ENCODE measurements at places on chromosomes 16 and 17.
A peak's percentile ranks its signal among the peaks of the same experiment; 100 is the strongest.

- no peak for DNase-seq
These were observed 6.7 kb upstream of the CCDC92B start for GRCh38 chr17:2755891-2756724.

DNA sequence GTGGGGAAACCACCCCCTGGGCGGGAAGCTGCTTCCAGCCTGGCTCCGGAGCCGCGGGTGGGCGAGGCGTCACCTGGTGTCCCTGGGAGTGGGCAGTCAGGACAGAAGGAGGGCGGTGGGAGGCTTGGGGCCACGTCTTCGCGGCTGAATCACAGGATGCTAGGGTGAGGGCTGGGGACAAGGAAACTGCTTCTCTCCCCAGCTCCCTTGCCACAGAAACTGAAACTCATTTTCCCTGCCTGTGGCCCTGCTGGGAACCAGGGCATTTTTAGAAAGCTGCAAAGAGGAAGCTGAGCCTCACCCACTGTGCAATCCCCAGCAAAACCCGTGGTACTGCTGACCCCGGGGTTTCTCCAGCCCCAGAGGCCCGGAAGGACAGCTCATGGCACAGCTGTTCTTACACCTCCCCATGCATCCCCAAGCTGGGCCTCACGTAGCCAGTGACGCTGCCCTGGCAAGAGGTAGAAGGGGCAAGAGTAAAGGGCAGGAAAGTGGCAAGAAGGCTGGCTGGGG lies 8.2 kb downstream of the RHBDF2 start:
- DNase-seq, result peak; percentile 85

DNA sequence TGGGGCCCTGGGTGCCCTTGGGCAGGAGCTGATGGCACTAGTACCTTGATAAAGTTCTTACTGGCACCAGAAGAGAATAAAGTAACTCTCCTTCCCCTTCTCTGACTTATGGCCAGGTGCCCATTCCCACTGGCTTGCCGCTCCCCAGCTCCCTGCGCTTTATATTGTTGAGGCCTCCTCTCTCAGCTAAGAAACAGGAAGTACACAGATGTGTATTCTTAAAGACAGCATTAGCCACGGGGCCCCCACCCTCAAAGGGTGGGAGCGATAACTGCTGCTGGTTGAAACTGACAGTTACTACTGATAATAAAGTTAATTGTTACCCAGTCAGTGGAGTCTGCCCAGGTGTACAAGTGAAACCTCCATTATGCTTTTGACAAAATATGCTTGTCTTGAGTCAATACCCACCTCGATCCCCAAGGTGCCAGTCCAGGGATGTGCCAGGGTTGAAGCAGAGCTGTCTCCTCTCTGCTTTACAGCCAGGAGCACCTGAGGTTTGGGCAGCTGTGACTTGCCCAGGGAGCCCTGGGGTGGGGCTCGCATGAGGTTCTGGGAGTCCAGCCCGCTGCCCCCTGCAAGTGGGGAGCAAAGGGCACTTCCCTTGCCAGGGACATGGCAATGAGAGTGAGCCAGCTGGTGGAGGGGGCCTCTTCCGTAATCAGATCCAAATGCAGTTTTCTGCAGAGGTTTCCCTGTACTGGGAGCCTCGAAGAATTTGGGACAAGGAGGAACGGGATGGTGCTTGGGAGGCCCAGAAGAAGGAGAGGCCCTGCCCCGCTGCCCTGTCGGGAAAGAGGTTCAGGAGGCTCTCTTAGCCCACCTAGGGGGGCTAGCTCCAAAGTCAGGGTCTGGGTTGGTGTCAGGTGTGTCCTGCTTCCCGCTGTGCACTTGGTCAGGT lies 5.4 kb upstream of the CLDN9 start:
- no peak for DNase-seq

DNA sequence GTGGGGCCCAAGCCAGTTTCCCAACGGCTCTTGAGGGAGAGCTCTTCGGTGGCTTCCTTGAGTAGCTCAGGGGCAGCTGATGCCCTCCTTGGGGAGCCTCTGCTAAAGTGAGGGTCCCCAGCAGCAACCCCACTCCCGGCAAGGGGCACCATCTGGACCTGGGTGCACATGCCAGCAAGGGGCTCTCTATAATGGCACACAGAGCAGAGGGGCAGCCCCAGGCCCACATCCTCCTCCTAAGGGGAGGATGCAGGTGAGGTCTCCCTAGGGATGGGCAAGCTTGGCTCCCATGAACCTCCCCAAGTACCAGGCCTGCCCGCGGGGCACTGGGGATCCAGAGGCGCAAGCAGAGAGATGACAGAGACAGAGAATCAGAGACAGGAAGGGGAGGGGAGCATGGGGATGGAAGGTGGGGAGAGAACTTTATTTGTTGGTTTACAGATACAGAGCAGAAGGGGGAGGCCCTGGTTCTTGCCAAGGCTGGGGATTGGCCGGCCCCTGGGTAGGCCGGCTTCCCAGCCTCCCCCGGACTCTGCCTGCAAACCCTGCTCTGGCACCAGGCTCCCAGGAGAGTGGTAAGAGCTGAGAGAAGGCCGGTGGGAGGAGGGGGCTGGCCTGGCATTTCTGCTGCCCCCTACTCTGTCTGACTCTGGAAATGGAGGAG lies 61.4 kb downstream of the SRCIN1 start:
- DNase-seq, result no peak
